Esophagus muscularis mucosa (tissue), 4 donors: ENCODE measurements at places on chromosomes 6 and 20. TPM values are rescaled to one million over a fixed set of nuclear protein-coding genes. Genes with fewer than 3 reads are reported as not detected.

RSPH4A gene
- total RNA-seq: not detected

CTCFL gene
- total RNA-seq: not detected

GNMT gene
- 4.5 TPM for total RNA-seq

PEX3 gene
- total RNA-seq: 24.1 TPM

C6orf15 gene
- not detected for total RNA-seq

GRCh38 chr20:56628015-56628872 is 862 bp upstream of the TFAP2C start:
- no peak for DNase-seq
- H3K27ac ChIP-seq: no peak overlapping the region
- peak overlapping the region; percentile 57 for H3K4me3 ChIP-seq
- H3K4me1 ChIP-seq: peaks cover 65% of the 10 kb centered on the region

DNA sequence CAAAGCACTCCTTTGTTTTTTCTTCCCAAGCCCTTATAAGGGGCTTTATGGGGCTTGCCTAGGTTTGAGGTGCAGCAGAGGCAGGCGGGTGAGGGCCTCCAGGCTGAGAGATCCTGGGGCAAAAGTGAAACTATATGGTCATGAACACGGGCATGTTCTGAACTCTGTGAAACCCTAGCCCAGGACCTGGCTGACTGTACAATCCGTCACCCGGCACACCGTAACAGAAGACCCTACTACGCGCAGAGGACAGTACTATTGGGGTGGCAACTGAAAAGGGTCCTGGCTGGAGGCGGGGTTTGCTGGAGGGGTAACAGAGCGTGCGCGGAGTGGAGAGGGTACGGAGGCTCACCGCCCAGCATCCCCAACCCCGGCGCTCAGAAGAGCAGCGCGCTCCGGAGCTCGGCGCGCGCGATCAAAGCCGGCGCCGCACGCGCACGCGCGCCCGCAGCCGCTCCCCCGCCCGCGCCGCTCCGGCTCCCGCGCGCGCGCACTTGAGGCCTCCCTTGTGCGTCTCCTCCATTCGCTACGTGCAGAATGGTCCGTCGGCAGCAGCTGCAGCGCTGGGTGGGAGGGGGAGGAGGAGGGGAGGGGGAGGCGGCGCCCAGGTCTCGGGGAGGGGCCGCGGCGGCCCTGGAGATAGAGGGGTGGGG is 54.2 kb downstream of the MRPL14 start:
- H3K4me3 ChIP-seq: peak overlapping the region; percentile 56
- no peak for DNase-seq
- peak overlapping the region; percentile 85 for H3K27ac ChIP-seq
- H3K36me3 ChIP-seq: no peaks in the 10 kb centered on the region
- peaks cover 54% of the 10 kb centered on the region for H3K4me1 ChIP-seq

DNA sequence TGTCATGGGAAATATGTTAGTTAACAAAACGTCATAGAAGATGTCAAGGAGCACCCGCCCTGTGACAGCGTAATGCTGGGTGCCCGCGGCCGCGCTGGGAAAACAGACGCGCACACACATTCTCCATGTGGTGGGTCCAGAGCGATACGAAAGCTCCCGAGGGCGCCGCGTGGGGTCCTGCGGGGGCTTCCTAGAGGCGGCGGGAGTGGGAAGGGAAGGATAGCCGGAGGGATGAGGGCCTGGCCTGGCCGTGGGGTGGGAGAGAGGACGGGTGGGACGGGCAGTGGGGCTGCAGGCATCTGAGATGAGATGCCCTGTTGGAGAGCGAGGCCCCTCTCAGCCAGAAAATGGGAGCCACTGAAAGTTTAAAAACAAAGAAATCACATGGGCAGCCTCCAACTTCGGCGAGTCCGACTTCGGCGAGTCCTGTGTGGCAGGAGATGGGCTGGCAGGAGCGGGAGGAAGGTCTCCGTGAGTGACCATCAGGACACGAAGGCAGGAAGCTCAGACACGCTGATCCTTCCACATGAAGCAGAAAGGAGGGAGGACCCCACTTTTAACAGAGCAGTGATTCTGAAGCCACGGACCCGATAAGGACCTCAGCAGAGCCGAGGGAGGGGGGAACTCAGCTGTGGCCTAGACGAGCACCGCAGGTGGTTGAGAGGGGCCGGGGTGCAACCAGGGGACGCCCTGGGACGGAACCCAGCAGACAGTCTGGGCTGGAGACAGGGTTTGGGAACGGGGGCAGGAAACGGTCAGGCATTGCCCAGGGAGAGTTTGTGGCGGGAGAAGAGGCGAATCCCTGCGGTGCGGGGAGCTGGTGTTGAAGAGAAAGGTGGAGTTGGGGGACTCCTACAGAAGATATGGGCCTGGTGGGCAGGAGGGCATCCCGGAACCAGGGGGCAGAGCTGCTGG is 114.1 kb upstream of the FRMD1 start:
- no peak overlapping the region for H3K27ac ChIP-seq
- H3K27me3 ChIP-seq: no peaks in the 10 kb centered on the region
- H3K4me3 ChIP-seq: no peak overlapping the region

DNA sequence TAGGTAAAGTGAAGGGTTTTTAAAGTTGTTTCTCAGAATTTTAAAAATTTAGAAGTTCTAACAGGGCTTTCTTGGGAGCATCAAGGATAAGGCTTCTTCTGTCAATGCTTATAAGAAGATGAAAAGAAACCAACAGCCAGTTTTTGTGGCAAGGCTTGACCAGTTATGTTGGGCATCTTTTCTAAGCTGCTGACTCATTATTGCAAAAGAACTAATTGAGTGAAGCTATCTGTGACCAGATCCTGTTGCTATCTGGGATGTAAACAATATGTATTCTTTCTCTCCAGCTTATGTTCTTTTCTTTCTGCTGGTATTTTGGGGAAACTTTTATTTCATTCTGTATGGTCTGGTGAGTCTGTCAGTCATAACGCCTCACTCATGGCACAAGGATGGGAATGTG is 643.8 kb downstream of the HDGFL1 start:
- H3K36me3 ChIP-seq: no peaks in the 10 kb centered on the region
- no peak overlapping the region for H3K27ac ChIP-seq
- H3K4me3 ChIP-seq: no peak overlapping the region
- no peaks in the 10 kb centered on the region for H3K4me1 ChIP-seq
- DNase-seq: no peak
- H3K27me3 ChIP-seq: no peaks in the 10 kb centered on the region

DNA sequence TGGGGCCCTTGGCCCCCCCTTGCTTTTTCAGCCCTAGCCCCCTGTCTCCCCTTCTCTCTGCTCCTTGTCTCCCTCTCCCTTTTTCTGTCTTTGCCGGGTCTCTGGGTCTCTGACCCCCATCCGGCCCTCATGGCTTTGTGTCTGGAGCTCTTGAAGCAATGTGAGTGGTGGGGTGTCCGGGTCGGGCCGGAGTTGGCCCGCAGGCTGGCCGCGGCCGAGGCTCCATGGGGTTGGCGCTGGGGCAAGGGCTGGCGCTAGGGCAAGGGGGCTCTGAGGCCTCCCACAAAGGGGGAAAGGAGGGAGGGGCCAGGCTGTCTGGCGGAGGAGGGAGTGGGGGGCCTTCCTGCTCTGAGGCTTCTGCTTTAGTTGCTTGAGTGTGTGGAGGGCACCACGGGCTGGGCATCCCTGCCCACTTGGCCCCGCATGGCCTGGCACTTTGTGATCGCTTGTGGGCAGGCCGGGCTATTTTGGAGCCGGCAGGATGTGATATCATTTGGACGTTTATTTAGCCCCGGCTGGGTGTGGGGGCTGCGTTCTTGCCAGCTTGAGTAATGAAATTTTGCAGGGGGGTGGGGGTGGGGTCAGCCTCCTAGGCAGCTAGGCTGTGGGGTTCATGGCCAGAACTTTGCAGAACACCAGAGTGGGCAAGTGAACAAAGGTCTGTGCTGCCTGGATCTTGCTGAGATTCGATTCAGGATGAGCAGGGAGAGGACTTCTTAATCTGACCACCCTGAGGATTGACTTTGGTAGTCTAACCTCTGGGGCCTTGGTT is 78.7 kb upstream of the MYL9 start:
- DNase-seq: no peak
- no peaks in the 10 kb centered on the region for H3K36me3 ChIP-seq
- H3K4me1 ChIP-seq: peaks cover 65% of the 10 kb centered on the region

- no peak for DNase-seq
- no peaks in the 10 kb centered on the region for H3K4me1 ChIP-seq
- H3K27ac ChIP-seq: no peak overlapping the region
- H3K4me3 ChIP-seq: no peak overlapping the region
- H3K36me3 ChIP-seq: peaks cover 31% of the 10 kb centered on the region
These were observed 187.8 kb downstream of the KIF16B start for GRCh38 chr20:16385462-16385861.

DNA sequence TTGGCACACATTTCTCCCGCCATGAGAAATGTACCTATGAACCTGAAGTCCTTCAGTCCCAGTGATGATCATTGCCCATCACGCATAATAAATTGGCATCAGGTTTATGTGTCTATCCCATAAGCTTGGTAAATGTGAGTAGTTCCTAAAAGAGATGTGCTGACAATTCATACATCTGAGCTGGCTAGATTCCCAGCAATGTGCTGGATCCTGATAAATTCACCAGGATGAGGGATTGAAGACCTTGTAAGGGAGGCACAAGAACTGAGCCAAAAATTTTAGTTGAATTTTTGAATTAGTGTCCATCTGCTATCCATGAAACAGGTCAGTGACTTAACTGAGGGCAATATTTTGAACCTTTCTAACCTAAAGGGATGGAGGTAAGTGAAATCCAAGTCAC is 267.9 kb upstream of the CITED2 start:
- H3K4me1 ChIP-seq: peaks cover 27% of the 10 kb centered on the region
- DNase-seq: no peak
- H3K4me3 ChIP-seq: no peak overlapping the region
- no peaks in the 10 kb centered on the region for H3K36me3 ChIP-seq
- no peaks in the 10 kb centered on the region for H3K27me3 ChIP-seq

- DNase-seq: no peak
- H3K4me1 ChIP-seq: peaks cover 3% of the 10 kb centered on the region
- H3K27me3 ChIP-seq: no peaks in the 10 kb centered on the region
- H3K36me3 ChIP-seq: no peaks in the 10 kb centered on the region
These were observed 43.2 kb upstream of the BMP5 start for GRCh38 chr6:55918639-55919038.

DNA sequence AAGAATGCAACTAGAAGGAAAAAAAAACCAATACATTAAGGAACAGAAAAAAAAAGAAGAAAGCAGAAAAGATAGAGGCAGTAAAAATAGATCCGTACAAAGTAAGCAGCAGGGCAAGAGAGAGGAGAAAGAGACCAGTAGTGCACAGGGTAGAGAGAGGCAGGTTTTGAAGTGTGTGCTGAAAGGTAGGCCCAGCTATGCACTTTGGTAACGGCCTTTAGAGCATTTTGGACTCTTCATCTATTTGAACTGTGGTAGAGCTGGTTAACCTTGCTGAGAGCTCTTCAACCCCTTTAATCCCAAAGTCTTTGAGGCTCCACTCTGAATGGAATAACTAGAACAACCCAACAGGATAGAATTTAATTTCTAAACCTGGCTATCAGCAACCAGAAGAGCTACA is 45.2 kb downstream of the ADGRB3 start:
- H3K27me3 ChIP-seq: no peaks in the 10 kb centered on the region
- no peak overlapping the region for H3K27ac ChIP-seq

- peak overlapping the region; percentile 90 for H3K4me3 ChIP-seq
- DNase-seq: no peak
- H3K36me3 ChIP-seq: no peaks in the 10 kb centered on the region
- no peaks in the 10 kb centered on the region for H3K27me3 ChIP-seq
These were observed 58.2 kb downstream of the FAM217A start for GRCh38 chr6:4020822-4021132.

DNA sequence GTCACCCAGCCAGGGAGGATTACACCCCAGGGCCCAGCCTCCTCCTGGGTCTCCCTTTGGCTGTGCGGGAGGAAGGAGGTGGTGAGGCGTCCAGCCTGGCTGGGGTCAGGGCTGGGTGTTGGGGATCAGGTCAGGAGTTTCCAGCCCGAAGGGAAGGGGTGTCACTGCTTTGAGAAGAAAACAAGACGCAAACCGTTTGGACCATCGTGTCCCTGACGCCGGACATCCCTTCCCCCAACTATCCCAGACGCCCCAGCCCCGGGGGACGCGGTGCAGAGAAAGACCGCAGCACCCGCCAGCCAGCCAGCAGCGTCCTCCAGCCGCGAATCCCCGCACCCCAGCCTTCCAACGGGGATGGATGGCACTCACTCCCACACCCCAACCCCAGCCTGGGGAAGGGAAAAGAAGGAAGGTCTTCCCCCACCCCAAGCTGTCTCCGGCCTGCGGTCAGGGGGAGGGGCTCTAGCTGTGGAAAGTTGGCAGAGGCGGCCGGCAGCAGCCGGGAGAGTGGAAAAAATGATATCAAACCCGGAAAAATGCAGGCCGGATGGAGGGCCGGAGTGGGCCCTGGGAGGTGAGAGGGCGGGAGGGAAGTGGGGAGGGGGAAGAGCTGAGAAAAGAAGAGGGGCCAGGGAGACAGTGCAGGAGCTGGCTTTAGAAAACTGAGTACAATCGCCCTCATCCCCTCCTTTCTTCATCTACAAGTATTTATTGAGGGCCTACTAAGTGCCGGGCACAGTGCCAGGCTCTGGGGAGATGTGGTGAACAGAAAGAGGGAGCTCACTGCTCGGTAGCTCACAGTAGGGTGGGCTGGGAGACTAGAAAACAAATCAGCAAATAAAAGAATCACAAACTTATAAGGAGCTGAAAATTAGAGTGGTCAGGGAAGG is 10.6 kb downstream of the REM1 start:
- peak overlapping the region; percentile 49 for H3K4me3 ChIP-seq
- no peak for DNase-seq
- H3K4me1 ChIP-seq: peaks cover 21% of the 10 kb centered on the region
- peak overlapping the region; percentile 78 for H3K27ac ChIP-seq
- no peaks in the 10 kb centered on the region for H3K27me3 ChIP-seq
- H3K36me3 ChIP-seq: no peaks in the 10 kb centered on the region

- no peaks in the 10 kb centered on the region for H3K36me3 ChIP-seq
- H3K27ac ChIP-seq: no peak overlapping the region
- H3K4me1 ChIP-seq: no peaks in the 10 kb centered on the region
- no peak overlapping the region for H3K4me3 ChIP-seq
- DNase-seq: no peak
These were observed 176.6 kb upstream of the TAB2 start for GRCh38 chr6:149140910-149141290.

DNA sequence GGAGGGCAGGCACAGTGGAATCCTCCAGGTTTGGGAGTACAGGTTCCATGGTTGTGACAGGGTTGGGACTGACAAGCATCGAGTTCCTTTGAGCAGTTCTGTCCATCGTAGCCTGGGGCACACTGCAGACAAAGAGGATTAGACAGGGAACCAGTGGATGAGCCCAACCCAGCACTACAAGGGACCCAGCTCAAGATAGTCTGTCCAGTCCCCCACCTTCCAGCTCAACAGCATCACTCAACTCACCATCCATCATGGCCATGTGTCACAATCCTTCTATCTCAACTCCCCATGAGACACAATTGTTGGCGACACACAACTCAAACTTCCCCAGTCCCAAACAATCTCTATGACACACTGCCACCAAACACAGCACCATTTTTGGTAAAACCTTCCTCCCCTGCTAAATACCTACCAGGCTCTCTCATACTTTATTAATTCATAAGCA is 11.8 kb upstream of the GPSM3 start:
- no peak overlapping the region for H3K27ac ChIP-seq
- DNase-seq: no peak
- no peak overlapping the region for H3K4me3 ChIP-seq
- H3K36me3 ChIP-seq: peaks cover 68% of the 10 kb centered on the region
